ENCODE measurements at places on chromosomes 7 and 10.

DNA sequence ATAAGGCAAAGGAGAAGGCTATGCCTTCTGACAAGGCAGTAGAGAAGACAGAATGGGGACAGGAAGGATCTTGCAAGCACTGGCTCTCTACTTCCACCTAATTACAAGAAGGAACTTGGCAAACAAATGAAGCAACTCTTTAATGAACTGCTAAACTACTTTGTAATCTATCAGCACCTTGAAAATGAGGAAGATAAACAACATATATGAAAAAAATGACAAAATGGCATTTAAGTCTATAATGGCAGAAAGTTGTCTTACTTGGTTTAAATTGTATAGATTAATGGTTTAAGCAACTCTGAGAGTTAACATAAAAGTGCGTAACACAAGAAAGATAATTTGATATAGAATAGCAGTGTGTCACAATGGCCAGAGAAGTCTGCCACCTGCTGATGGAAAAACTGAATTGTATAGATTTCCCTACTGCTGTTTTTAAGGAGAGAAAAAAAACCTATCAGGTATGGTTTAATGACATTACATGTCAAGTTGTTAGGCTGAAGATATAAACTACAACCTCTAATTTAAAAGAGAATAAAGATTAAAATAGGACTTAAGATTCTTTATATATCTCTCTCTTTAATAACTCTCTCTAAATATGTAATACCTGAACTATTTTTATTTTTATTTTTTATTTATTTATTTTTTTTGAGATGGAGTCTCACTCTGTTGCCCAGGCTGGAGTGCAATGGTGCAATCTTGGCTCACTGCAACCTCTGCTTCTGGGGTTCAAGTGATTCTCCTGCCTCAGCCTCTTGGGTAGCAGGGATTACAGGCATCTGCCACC is 11.8 kb downstream of the NT5C3A start:
- DNase-seq, result no peak

- DNase-seq, result no peak
Measured at GRCh38 chr7:144416341-144416740, 12.8 kb upstream of the NOBOX start.

DNA sequence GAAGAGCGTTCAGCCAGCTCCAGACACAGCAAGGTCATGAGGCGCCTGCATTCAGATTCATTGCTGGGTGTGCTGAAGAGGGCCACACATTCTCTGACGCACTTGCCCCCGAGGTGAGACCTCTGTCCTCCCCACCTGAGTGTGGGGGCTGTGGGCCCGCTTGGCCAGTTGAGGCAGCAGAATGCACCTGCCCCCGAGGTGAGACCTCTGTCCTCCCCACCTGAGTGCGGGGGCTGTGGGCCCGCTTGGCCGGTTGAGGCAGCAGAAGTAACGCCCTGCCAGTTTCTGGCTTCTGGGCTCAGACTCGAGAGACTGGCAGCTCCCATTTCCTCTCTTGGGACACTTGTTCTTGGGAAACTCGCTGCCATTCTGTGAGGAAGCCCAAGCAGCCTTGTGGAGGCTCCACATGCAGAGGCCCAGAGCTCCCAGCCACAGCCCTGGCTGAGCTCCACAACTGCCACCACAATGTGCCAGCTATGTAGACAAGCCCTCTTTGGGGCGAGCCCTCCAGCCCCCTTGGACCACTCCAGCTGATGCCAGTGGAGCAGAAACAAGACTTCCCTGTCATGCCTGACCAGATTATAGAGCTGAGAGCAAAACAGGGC is 434.0 kb downstream of the DNAJB6 start:
- no peak for DNase-seq

DNA sequence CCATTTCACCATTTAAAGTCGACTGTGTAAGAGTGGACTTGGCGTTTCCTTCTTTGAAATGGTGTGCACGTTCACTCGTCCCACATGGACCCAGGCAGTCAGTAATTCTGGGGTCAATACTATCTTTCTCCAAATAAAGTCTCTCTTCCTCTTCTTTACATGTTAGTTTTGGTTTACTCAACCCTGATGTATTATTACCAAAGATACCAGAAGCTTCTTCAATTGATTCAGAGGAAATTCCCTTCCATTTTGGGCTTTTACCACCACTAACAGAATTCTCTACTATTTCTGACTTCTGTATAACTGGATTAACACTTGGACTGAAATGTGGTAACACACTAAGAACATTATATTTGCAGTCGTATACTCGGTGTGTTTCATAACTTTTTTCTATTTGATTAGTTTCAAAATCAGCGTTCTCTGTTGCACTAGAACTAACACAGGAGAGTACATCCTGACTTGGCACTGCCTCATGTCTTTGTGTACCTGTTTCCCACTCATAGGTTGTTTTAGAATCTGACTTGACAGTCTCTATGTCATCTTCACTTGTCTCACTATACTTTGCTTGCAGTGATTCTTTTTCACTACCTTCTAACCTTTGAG is 60.8 kb downstream of the LARP4B start:
- DNase-seq, result no peak

DNA sequence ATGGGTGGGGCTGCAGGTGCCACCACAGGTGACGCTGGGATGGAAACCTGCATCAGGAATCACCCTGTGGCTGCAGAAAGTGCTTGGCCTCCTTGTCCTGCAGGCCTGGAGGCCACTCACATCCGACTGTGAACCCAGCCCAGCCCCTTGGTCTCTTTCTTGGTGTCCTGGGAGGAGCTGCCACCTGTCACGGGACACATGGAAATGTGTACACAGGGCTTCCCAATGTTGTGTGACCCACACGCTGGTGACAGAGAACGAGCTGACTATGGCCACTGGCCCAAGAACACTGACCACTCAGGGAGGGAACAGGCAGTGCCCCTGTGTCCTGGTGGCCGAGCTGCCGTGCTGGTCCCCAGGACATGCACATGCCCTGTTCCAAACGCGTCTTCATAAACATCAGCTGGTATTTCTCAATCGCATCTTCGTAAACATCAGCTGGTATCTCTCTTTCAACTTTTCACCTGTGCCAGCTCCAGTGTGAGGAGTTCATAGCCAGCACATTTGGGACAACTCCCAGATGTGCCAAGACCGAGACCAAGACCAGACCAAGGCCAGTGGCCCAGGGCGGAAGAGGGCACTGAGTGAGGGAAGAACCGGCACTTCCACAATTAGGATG is 57.9 kb upstream of the INPP5A start:
- no peak for DNase-seq

DNA sequence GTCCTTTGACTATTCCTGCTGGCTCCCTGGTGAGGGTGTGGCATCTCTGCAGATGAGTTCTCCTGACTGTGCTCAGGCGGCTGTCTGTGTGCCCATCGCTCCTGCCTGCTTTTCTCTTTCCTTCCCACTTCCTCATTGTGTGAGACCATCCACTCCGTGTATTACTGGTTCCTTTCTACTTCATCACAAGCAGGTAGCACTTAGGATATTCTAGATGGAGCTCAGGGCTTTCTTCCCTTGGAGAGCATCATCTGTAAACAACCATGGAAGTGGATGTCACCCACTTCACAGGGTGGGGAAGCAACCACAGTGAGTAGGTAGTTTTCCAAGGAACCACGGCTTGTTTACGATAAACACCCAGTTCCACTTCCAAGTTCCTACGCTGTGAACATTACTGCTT is 15.7 kb downstream of the DNAJB6 start:
- DNase-seq, result no peak

- no peak for DNase-seq
Measured at GRCh38 chr10:17561111-17561510, 56.1 kb downstream of the HACD1 start.

DNA sequence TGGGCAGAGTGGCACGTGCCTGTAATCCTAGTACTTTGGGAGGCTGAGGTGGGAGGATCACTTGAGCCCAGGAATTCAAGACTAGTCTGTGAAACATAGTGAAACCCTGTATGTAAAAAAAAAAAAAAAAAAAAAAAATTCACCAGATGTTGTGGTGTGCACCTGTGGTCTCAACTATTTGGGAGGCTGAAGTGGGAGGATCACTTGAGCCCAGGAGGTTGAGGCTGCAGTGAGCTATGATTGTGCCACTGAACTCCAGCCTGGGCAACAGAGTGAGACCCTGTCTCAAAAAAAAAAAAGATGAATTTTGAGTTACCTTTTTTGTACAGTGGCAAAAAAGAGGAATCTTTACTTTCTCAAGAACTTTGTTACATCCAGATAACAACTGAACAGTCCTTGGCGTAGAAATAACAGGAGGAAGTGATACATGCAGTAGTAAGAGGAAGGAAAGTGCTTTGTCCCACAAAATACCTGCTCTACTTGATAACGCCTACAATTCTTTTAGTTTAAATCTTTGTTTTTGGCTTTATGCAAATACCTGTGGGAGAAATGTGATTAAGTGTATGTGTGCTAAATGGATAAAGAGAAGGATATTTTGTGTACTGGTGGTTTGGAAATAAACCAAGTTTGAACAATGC is 29.3 kb downstream of the SPAG6 start:
- no peak for DNase-seq

DNA sequence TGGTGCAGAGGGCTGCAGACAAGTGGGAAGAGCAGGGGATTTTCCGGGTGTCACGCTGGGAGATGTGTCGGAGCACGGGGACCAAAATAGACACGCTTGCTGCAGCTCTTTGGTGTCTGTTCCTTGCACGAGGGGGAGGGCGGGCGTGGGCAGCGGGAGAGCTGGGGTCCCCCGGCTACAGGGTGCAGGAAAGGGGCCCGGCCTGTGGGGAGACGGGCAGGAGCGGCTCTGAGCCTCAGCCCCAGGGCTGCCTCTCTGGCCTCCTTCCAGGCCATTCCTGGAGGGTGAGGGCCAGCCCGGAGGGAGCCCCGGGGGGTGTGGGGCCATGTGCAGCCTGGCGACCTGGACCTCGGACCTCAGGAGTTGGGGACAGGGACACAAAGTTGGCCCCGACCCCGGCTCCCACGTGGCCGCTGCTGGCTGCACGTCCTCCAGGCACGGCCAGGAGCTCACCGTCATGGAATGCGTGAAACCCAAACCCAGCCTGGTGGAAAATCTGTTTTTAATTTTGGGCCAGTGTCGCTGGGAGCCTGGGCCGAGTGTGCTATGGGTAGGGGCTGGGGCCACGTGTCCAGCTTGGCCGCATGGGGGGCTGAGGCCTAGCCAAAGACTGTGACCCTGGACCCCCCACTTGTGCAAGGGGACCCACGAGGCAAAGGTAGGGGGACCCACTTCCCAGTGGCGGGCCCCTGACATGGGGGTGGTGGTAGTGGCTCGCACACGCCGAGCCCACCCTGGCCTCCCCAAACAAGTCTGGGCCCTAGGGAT is 6.6 kb downstream of the TTYH3 start:
- peak; percentile 73 for DNase-seq

GRCh38 chr10:34480345-34480744 is 334.8 kb downstream of the PARD3 start:
- no peak for DNase-seq

GRCh38 chr10:35641676-35642034 is 441 bp downstream of the FZD8 start:
- no peak for DNase-seq

DNA sequence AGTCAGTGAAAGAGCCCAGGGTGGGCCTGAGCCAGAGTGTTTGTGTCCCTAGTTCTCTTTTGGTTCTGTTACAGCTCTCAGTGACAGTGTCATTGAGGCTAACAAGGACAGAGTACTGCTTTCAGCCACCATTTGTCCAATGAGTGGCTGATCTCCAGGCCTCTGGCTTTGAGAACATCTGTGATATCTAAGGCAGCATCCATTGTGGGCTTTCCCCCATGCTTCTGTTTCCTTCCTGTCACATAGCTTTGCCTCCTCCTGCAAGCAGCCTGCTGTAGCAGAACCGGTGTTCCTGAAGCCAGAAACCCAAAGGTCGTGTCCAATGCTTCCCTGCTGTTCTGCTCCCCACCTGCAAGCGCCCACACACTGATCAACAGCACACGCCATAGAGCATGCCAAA is 68.4 kb downstream of the IKZF1 start:
- no peak for DNase-seq

DNA sequence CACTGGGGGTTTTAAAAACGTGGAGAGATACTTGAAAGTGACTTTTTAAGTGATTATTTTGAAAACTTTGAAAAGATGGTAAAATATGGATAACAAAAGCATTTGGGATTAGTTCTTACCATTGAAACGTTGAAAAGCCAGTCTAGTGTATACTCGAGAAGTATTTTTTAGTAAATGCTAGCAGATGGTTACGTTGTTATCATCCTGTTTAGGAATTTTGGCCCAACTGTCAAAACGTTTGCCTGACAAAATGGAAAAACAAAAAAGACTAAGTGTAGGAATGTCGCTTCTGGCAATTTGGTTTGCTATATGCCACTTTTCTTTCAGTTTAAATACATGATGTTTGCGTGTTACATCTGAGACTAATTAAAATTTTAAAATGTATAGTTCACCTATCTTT is 1.2 kb downstream of the RBM33 start:
- no peak for DNase-seq

- no peak for DNase-seq
Measured at GRCh38 chr7:65832281-65832680, 40.6 kb upstream of the VKORC1L1 start.

GRCh38 chr7:50594734-50595485 is 29.7 kb upstream of the DDC start:
- DNase-seq, result no peak

DNA sequence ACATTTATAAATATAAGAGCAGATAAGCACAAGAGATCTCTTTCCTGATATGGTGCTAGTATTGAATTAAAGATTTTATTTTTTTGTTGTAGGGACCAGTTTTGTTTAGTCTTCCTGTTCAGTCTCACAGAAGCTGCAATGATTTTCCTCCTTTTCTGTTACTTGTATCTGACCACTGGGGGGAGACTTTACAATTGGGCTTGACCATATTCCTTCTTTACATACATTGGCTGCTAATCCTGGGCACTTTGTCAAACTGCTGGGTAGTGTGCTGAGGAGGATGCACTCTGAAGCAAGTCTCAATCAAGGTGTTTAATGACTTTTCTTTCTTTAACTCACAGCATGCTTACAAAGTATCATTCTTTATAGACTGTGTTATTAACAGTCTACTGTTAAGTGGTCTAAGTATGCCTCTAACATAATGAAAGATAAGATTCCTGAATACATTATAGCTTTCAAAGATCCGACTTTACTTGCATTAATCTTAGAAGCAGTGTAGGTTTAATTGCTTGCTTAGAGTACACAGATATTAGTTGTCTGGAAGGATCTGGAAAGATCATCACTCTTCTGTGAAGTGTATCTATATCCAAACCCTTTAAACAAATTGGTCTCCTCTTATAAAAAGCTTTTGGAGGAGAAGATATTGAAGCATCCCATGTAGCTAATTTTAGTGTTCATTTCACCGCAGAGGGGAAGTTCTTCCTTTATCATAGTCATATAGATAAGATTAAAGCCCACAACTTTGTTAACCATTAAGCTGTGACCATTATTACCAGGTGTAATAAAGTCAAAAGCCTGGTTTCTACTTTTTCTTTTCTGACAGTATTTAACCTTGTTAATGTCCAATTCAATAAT is 3.1 kb downstream of the PALS2 start:
- DNase-seq, result no peak

GRCh38 chr10:65891073-65891981 is 1034.5 kb upstream of the LRRTM3 start:
- DNase-seq, result no peak

GRCh38 chr7:136142583-136142982 is 165.4 kb upstream of the MTPN start:
- no peak for DNase-seq

- no peak for DNase-seq
Measured at GRCh38 chr7:157719008-157719682, 382.3 kb downstream of the DNAJB6 start.

All from left ventricle myocardium inferior (tissue), 1 donor.